Iris pigment epithelial cell (primary cell): ENCODE measurements at places on chromosomes 5 and 9.
A peak's percentile ranks its signal among the peaks of the same experiment; 100 is the strongest.

DNA sequence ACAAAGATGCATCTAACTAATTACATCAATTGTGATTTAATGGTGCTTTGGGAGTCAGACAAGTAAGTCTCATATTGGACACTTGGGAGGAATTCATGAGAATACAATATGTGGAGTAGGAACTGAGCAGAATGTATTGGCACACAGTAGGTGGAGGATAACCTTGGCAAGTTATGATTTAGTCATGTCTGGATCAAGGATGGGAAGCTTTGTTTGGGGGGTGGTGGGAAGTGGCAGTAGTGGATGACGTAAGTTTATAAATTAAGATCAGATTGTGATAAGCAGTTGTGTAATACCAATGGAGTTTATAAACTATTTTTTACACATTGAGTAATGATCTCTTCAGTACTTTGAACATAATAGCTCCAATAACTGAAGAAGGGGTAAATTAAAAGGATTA, 67.0 kb downstream of the SGCD start:
- DNase-seq, result peak; percentile 18

DNA sequence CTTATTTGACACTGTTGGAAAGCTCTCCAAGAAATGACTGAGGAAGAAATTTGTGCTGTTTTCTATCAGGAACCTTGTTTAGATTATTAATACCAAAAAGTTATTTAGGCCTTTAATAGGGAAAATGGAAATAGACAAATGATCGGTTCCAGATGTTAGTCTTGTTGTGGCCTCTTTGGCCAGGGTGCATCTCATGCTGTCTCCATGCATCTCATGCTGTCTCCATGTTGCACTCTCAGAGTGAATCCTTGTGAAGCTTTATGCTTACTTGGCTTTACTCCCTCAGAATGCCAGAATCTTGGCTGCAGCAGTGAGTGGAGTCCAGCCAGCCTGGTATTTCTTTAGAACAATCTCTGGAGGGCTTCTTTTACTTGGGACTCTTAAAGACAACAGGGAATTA, 185.5 kb downstream of the ARHGAP26 start:
- no peak for DNase-seq

- DNase-seq, result peak; percentile 27
Observed at GRCh38 chr9:88583901-88584596, 49.1 kb downstream of the NXNL2 start.

DNA sequence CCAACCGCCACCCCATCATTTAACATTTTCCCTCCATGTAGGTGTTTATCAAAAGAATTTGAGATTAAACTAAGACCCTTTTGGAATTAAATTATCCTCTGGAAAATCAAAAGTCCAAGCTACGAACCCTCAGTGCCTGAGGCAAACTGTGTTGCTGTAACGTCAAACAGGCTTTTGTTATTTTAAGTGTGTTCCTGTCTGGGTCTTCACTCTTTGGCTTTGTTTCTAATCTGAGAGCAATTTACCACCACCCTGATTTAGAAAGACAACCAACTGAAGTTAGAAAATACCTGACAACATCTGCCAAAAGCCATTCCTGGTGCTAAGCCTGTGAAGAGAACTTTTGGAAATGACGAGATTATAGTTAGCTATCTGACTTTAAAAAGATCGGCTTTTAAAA, 199.9 kb downstream of the DIRAS2 start:
- no peak for DNase-seq

DNA sequence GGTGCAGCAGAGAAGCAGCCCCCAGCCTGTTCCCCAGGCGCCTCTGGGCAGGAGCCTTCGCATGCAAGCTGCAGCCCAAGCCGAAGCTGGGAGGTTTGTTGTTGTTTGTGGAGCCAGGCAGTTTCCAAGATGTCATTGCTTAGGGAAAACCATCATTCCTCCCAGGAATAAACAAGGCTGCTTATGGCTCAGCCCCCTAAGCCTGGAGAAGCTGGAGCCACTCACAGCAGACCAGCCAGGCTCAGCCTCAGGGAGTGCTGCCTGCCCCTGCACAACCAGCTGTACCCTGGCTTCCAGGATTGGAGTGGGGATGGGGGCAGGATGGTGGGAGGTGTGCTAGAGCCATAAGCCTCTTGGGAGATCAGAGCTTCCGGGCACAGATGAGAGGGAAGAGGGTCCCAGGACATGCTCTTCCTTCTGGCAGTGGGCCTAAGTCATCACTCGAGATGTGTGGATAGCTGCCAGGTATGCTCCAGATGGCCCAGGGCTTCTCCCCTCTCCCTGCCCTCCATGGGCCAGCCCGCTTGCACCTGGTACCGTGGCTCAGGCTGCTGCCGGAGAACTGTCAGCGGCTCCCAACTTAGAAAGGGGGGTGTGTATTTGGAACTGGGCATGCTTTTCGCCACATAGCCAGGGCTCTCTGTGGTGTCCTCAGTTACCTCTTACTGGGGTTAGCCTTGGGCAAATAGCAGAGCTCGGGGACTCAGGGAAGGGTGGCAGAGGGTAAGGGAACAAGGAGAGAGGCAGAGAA, 105.2 kb downstream of the RGS3 start:
- no peak for DNase-seq

DNA sequence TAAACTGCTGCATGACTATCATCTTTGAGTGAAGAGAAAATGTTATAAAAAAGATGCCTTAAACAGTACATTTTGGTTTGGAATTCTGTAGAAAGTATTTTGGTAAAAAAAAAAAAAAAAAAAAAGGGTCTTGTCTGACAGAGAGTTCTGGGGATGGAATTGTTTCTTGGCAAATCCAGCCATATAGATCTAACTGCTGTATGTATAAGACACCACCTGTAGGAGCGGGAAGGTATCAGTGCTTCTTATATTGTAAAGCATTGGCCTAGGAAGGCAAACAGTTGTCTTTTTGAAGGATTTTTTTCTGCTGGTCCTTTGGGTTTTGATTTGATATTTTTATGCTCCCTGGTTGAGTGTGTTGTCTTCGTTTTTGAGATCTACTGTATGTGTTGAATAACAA, 2.8 kb downstream of the PURA start:
- no peak for DNase-seq

DNA sequence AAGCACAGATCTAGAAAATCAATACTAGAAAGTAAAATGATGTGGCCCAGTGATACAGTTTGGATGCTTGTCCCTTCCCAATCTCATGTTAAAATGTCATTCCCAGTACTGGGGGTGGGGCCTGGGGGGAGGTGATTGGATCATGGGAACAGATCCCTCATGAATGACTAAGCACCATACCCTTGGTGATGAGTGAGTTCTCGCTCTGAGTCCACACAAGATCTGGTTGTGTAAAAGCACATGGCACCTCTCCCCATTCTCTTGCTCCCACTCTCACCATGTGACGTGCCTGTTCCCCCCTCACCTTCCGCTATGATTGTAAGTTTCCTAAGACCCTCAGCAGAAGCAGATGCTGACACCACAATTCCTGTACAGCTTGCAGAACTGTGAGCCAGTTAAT, 234.2 kb upstream of the CDH6 start:
- peak; percentile 6 for DNase-seq

DNA sequence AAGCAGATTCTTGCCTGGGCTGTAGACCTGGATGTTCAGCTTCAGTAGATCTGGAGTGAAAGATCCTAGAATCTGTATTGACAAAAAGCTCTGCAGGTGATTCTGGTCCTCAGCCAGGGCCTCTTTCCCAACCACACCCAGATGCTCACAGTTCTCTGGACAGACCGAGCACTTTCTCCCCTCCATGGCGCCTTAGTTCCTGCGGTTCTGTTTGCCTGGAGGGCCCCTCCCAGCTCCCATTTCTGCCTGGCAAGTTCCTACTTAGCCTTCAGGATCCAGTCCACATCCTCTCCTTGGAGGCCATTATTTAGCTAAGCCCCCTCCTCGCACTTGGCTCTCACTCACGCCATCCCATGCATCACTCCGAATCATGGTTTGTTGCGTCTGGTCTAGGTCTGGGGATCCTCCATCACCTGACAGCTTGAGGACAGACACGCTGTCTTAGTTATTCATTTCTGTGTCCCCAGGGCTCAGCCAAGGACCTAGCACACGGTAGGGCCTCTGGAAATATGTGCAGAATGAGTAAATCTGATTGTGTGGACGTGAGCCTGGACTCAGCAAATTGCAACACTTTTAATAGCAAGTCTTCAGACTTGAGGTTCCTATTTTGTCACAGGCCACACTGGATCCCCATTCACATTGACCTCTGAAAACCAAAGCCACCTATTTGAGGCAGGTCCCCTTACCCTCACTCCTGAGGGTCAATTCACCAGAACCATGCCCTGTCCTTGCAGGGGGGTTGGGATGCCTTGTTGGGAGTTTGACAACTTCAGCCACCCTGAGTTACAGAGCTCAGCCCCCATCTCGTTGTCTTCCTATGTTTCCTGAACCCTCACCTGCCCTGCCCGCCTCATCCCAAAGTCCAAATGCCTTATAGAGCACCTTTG, 50.7 kb downstream of the COL15A1 start:
- DNase-seq, result no peak

GRCh38 chr9:17613758-17614157, 34.9 kb downstream of the SH3GL2 start:
- DNase-seq, result peak; percentile 44

DNA sequence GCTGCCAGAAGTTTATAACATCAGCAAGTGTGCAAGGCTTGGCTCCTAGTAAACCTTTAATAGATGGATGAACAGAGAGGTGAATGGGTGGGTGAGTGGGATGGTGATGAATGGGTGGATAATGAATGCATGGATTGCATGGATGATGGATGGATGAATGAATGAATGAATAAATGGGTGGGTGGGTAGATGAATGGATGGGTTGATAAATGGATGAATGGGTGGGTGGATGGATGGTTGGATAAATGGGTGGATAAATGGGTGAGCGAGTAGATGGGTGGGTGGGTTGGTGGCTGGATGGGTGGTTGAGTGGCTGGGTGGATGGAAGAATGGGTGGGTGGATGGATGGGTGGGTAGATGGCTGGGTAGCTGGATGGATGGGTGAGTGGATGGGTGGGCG, 28.5 kb upstream of the CEP72 start:
- no peak for DNase-seq

DNA sequence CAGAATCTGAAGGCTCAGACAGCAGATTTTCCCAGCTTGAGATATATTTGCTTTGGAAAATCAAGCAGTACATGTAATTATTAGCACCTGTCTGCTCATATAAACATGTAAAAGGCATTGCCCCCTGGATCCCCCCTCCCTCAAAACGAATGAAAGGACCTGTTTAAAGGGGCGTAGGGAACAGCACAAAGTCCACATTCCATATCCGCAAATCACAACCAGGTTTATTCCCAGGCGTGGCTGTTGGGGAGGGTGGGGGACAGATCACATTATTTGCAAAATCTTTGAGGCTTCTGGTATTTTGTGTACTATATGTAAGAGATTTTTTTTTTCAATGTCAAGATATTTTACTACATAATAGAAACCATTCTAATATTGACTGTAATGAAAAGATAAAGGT, 8.7 kb upstream of the MRPS2 start:
- DNase-seq, result no peak

DNA sequence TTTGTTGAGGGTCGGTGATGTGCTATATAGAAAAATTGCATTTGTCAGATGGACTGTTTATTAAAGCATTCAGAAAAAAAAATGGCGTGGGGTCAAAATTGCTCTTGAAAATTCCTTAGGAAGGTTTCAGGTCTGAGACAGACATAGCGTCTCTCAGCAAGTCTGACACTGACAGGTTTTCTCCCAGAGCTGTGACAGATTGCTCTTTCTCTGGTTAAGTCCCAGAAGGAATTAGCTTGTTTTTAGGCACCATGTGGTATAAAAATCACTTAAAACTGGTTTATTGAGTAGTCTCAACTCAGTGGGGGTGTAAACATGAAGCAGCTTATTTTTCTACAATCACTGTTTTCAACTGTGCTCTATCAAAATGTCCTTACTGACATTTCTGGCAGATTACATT, 1379.8 kb downstream of the MAT2B start:
- no peak for DNase-seq

DNA sequence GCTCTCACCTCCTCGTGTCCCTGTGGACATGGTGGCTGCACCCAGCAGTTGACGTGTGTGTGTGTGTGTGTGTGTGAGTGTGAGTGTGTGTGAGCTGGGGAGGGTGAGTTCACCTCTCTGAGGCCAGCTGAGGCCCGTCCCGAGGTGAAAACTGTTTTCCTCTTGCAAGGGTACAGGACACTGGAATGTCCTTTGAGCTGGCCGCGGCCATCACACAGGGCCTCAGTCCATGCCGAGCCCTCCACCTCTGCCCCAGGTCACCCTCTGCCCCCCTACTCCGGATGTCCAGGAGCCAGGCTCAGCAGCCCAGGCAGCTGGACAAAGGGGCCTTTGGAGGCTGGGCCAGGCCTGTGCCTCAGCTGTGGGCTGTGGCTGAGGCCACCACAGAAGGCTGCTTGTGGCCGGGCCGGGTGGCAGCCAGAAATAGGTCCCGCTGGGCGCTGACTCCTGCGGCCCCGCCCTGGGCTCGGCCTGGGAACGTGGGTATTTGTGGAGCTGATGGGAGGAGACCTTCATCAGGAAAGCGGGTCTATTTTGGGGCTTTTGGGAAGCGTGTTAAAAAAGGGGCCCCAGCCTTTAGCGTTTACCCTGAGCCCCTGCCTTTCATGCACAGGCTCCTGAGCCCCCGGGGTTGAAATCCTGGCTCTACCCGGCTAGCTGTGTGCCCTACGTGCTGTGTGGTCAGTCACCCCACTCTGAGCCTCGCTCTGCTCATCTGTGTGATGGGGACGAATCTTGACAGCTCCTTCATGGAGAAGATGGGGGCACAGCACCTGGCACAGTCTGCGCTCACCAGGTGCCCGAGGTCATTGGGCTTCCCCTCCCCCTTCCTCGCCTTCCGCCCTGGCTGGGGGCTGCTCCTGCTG, 75.1 kb upstream of the IER5L start:
- no peak for DNase-seq

DNA sequence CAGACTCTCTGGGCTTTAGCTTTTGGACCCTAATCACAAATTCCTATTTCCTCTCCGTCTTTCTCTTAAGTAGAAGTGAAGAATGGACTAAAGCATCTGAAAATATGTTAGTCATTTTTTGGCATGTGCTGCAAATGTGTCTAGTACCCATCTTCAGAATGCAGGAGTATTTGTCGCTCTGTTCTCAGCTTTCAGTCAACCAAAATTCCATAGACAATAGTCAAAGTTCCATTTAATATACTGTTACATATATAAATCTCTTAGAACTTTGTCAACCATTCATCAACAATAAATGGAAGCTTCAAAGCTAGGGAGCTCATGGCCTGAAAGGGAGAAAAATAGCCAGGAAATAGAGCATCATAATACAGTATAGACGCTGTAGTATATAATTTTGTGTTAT, 509.4 kb downstream of the BNC2 start:
- peak; percentile 29 for DNase-seq

DNA sequence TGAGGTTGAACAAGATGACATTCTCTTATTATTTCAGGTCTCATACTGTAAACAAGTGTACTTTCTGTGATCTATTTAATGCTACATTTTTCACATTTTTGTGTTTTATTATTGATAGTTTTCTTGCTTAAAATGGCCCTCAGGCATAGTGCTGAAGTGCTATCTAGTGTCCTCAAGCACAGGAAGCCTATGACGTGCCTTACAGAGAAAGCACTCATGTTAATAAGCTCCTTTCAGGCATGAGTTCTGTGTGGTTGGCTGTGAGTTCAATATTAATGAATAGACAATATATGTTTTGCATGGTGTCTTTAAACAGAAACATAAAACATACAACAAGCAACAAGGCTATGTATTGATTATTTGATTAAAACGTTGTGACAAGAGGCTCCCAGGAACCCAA, 450.1 kb downstream of the PLK2 start:
- DNase-seq, result no peak

GRCh38 chr9:8365466-8366160, 566.0 kb upstream of the DMAC1 start:
- DNase-seq, result no peak
